Cardiac muscle cell (in vitro differentiated cells and primary cell): ENCODE measurements at places on chromosomes 13 and 19. TPM values are rescaled to one million over a fixed set of nuclear protein-coding genes. Genes with fewer than 3 reads are reported as not detected.

DNA sequence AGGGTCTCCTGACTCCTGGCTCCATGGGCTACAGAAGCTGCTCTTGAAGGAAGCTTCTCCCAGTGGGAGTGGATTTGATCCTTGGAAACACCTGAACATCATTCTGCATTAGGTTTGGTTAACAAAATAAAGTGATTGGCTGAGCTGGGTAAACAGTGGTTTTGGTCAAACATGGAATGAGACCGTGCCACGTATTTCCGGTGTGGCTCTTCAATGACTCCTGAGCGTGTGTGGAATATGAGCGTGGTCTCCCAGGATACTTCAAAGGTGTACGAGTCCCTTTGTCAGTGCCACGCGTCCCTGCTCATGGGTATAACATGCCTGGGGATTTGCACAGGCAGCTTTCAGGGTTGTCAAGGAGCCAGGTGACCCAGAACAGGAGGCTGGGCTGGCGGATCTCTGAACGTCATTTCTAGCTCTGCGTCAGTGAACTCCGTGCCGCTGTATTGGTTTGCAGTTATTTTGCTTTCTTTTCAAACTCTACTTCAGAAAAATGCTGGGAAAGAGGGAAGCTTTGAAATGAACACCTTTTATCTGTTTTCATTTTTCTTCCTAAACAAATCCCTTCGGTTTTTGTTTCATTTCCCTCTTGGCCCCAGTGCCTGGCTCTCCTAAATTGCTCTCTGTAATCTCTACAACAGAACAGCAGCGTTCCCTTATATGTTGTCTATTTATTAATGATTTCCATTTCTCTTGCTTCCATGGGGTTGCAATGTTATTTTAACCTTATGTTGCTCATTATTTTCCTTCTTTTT is 26.3 kb upstream of the GJB6 start:
- H3K27ac ChIP-seq, result no peak overlapping the region
- H3K4me3 ChIP-seq, result no peak overlapping the region
- no peak for DNase-seq

HSPB6 gene
- 0.51 and 2.5 TPM in 2 replicates for total RNA-seq

PSG1 gene
- not detected in 2 replicates for total RNA-seq

- no peak overlapping the region for H3K27ac ChIP-seq
- DNase-seq, result no peak
- no peaks in the 10 kb centered on the region for H3K36me3 ChIP-seq
- peaks cover 2% of the 10 kb centered on the region for H3K4me1 ChIP-seq
These were observed 121.9 kb downstream of the DLEU7 start for GRCh38 chr13:50721672-50721992.

GRCh38 chr13:92745258-92745657 is 481.3 kb upstream of the GPC6 start:
- H3K27ac ChIP-seq, result no peak overlapping the region
- H3K36me3 ChIP-seq, result no peaks in the 10 kb centered on the region

DNA sequence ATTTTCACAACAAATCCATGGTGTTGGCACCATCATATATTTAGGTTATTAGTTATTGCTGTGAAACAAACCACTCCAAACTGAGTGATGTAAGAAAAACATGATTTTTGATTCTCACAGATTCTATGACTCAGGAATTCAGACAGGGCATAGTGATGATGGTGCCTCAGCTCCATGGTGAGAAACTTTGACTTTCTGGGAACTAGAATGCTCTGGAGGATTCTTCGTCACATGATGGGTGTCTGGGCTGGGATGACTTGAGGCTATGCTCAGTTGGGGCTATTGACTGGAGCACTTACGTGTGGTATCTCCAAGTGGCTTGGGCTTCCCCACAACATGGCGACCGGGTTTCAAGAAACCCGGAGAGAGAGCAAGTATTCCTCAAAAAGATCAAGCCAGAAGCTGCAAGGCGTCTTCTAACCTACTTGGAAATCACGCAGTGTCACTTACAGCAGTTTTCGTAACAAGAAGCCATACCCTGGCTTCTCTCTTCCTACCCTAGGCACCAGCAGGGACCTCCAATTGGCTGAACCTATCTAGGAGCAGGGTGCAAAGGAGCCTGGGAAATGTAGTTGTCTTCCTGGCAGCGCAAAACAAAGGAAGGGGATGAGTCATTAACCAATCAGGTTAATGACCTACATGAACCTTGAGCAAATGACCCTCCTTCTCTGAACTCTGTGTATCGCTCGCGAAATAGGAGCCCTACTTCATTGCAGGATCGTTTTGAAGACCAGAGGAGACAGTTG is 22.4 kb downstream of the VAV1 start:
- H3K4me3 ChIP-seq, result no peak overlapping the region
- DNase-seq, result no peak
- no peak overlapping the region for H3K27ac ChIP-seq
- H3K27me3 ChIP-seq, result no peaks in the 10 kb centered on the region
- no peaks in the 10 kb centered on the region for H3K36me3 ChIP-seq

OR7G1 gene
- total RNA-seq, result not detected in 2 replicates

ZNF433 gene
- total RNA-seq, result 9.5 and 12.0 TPM in 2 replicates

DNA sequence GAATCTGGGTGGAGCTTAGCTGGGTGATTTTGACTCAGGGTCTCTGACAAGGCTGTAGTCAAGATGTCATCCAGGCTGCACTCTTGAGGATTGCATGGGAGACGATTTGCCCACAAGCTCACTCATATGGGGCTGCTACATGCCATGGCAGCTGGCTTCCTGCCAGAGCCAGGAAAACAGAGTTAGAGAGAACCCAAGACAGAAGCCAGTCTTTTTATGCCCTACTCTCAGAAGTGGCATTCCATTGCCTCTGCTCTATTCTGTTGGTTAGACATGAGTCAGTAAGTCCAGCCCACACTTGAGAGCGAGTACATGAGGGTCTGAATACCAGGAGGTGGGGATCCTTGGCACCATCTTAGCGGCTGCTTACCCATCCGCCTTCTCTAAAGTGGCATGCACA is 9.5 kb downstream of the POLR1D start:
- no peak overlapping the region for H3K27ac ChIP-seq
- H3K27me3 ChIP-seq, result no peaks in the 10 kb centered on the region
- H3K4me3 ChIP-seq, result no peak overlapping the region
- H3K36me3 ChIP-seq, result no peaks in the 10 kb centered on the region
- no peak for DNase-seq

DNA sequence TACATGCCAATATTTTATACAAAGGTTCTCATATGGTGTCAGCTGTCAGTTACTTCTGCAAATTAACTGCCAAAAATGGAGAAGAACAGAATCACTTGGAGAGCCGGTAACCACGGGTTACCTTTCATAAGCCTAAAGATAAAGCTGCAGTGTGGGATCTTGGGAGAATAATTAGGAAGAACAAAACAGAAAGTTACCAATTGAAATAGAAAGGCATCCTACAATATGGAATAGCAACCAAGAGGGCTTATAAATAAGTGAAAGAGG is 74.2 kb downstream of the TSHZ3 start:
- H3K27me3 ChIP-seq, result no peaks in the 10 kb centered on the region
- no peak overlapping the region for H3K4me3 ChIP-seq
- H3K36me3 ChIP-seq, result no peaks in the 10 kb centered on the region
- no peaks in the 10 kb centered on the region for H3K4me1 ChIP-seq
- no peak overlapping the region for H3K27ac ChIP-seq

DNA sequence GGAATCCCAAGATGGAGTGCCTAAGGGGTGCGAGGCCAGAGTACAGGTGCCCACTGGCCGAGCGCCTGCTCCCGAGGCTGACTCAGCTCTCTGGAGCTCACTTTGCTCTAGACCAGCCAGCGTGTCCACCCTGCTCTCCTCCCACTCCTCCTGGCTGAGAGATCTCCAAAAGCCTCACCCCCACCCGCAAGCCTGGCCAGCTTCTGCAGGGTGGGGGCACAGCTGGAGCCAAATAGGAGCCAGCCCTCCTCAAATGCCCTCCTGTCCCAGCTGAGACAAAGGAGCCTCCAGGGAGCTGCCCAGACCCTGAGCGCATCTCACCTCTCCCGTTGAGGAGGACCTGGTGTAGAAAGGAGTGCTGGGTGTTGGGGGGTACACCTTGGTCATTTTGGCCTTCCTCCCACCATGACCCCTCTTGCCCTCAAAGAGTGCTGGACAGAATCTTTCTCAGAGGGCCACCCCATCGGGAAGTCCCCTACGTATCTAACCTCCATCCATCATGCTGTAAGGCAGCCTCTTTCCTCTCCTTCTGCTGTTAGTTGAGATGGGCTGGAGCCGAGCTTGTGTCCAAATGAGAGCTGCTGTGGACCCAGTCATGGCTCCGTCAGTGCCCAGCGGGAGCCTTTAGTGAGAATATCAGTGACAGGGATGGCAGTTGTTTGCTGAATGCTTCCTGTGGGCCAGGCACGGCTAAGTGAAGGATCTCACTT is 123.9 kb upstream of the VSTM2B start:
- peaks cover 4% of the 10 kb centered on the region for H3K4me1 ChIP-seq
- H3K4me3 ChIP-seq, result no peak overlapping the region
- no peak for DNase-seq
- no peak overlapping the region for H3K27ac ChIP-seq
- no peaks in the 10 kb centered on the region for H3K36me3 ChIP-seq
- no peaks in the 10 kb centered on the region for H3K27me3 ChIP-seq

- no peak for DNase-seq
- no peak overlapping the region for H3K4me3 ChIP-seq
- H3K36me3 ChIP-seq, result peaks cover 6% of the 10 kb centered on the region
- no peak overlapping the region for H3K27ac ChIP-seq
- no peaks in the 10 kb centered on the region for H3K4me1 ChIP-seq
These were observed 91.2 kb upstream of the FBXL3 start for GRCh38 chr13:77118134-77118533.

DNA sequence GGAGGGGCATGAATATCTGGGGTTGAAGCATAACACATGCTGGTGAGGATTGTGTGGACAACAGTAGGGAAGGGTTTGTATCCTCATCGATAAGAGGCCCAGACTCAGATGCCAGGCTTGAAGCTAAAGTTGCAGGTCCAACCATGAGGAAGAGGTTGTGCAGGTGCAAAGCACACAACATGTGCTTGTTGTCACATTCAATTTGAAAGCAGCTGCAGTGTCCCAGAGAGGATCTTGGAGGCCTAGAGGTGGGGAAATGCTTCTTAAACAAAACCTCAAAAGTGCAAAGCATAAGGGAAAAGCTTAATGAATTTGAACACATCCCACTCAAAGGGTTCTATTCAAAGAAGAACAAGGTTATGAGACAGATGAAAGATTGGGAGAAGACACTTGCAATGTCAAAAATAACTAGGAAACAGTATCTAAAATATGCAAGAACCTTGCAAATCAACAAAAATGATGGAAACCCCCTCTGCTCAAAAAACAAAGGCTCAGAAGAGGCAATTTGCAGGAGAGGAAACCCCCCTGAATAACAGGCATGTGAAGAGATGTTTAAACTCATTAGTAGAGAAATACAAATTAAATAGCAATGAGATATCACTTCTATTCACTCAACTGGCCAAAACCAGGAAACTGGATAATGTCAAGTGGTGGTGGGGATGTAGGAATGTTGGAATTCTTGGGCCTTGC is 187.1 kb downstream of the KATNAL1 start:
- no peak for DNase-seq
- H3K4me1 ChIP-seq, result no peaks in the 10 kb centered on the region
- no peaks in the 10 kb centered on the region for H3K27me3 ChIP-seq
- H3K27ac ChIP-seq, result no peak overlapping the region
- H3K36me3 ChIP-seq, result no peaks in the 10 kb centered on the region

DNA sequence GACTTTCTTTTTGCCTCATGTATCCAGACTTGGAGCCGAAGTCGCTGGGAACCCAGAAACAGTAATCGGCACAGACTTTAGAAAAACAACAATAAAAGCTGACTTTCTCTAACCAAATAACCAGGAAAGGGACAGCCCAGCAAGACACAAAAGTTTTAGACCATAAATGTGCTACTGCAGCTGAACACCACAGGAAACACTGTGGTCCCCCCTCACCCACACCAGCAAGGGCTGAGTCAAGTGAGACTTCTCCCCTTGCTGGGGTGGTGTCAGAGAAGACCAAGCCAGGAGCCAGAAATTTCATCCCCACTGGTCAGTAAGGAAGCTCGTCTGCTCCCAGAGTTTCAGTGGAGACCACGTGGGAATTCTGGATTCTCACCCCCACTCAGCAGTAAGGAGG is 70.6 kb downstream of the ESD start:
- no peak overlapping the region for H3K4me3 ChIP-seq
- H3K4me1 ChIP-seq, result peaks cover 2% of the 10 kb centered on the region
- H3K27ac ChIP-seq, result no peak overlapping the region
- H3K27me3 ChIP-seq, result no peaks in the 10 kb centered on the region
- DNase-seq, result no peak
- peaks cover 33% of the 10 kb centered on the region for H3K36me3 ChIP-seq

- no peak for DNase-seq
- H3K4me1 ChIP-seq, result no peaks in the 10 kb centered on the region
- no peak overlapping the region for H3K27ac ChIP-seq
These were observed 64.9 kb downstream of the TEX29 start for GRCh38 chr13:111385183-111385857.

APOC4 gene
- total RNA-seq, result not detected in 2 replicates

ATP5F1D gene
- 188 and 355 TPM in 2 replicates for total RNA-seq

TNNI3 gene
- total RNA-seq, result 64.5 and 78.6 TPM in 2 replicates

LINGO3 gene
- 2.1 and 3.1 TPM in 2 replicates for total RNA-seq

DNA sequence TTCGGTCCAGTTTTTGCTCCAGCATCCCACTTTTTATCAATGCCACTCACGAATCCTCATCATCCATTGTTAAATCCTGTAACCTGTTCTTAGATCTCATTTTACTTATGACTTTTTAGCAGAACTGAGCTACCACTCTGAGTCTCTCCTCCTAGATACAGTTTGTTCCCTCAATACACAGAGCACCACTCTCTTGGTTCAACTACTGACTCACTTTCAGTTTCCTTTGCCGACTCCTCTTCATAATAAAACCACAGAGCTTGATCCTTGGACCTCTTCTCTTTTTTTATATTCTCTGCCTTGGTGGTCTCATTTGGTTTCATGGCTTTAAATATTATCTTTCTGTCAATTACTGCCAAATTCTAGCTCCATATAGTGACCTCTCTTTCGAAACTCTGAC is 150.3 kb downstream of the SLITRK5 start:
- H3K27me3 ChIP-seq, result no peaks in the 10 kb centered on the region
- peak; percentile 0 for DNase-seq
- no peaks in the 10 kb centered on the region for H3K4me1 ChIP-seq
- no peaks in the 10 kb centered on the region for H3K36me3 ChIP-seq
